ENCODE measurements at places on chromosomes 3 and 15.
A peak's percentile ranks its signal among the peaks of the same experiment; 100 is the strongest.

DNA sequence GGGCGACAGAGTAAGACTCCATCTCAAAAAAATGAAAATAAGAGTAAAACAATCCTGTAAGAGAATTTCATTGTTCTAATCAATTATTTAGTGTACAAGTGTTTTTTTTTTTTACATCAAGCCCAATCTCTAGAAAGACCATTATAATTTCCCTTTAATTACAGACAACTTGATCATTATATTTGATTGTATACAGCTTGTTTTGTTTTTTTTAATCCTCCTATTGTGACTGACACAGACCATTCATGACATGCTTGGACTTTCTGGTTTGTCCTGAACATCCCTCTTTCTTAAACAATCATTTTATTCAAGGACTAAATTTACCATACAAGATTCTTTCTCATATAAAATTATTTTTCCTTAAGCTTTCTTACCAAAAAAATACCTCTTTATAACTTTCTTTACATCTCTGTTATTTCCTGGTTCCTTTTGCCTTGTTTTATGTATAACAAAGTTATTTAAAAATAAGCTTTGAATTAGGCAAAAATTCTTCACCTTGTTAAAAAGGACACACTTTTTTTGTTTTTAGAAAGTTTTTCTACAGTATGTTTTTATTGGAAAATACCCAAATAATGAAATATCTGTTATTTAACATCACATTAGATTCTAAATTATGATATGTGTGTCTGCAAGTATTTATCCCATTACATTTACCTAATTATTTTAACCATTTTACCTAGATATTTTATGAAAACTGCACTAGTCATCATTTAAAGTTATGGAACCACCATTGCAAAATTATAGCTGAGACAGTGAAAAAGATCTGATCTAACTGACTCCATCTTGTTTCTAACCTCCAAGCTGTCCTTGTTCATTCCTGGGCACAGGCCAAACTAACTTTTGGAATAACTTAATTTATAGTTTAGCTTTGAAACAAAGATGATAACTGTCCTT lies 26.1 kb upstream of the GFM1 start:
- DNase-seq = no peak

GRCh38 chr3:124373524-124373923 lies 356.7 kb upstream of the UMPS start:
- DNase-seq = no peak

- peak; percentile 6 for DNase-seq
These were observed 9.7 kb upstream of the PTPN23 start for GRCh38 chr3:47370887-47371697.

GRCh38 chr3:157618075-157618760 lies 115.0 kb upstream of the VEPH1 start:
- DNase-seq = peak; percentile 26

DNA sequence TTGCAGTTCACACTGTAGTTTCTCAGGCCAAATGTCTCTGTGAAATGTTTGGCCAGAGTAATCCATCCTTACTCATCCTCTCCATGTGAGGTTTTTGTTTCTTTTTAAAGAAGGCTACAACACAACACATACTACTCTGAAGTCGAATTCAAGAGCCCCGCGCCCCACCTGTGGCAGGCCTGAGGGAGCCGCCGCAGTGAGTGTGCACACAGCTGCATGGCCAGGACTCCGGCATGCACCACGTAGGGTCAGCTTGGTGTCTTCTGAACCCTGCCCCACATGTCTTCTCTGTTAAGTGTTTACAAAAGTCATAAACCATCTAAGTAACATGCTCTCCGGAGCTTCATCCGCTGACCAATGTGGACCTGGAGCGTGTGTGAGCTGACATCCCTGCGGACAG lies 58.7 kb downstream of the PGPEP1L start:
- DNase-seq = no peak

DNA sequence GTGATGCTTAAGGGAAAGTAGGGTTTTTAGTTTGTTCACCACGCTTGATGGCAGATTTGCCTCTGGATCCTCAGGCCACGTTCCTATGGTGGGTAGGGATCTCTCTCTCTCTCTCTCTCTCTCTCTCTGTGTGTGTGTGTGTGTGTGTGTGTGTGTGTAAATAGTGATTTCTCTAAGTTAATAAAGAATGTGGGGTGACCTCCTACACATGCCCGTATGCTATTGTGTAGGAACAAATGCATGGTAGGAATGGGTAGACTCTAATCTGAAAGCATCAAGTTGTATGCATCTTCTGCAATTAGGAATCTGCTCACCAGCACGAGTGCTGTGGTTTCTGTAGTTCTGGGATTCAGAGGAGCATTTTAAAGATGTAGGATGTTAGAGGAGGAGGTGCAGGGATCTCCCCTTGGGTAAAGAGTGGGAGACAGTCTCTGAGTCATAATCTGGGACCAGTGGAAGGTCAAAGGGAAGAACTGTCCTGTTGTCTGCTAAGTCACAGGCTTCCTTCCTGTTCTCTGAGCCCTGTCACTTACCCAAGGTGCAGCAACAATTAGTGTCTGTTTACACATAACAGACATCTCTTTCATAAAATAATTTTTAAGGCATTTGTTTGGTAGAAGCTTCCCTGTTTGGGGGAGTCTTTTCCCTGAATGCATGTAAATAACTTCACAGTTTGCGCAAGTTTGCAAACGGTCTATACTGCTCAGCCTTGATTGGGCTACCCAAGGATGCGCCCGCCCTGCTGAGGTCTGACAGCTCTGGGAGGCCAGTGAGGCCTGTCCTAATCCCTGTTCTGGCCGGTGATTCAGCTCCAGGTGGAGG lies 139.8 kb downstream of the IGF1R start:
- DNase-seq = no peak

DNA sequence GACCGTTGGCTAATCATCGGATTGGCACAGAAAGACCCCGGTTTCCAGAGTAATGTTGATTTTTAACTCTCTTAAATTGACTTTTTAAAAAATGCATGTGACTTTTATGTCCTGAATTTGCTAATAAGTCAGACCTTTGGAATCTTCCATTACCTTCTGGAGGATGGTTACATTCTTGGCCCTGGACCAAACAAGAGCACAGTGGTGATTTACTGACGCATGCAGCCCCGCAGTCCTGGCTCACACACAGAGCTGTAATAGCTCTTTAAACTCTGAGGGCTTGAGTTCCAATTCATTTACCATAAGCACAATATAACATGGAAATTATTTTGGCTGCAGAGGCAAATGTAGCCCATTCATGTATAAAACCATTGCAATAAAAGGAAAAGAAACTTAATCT lies 25.1 kb downstream of the SOX14 start:
- no peak for DNase-seq

GRCh38 chr3:189744235-189744634 lies 113.0 kb downstream of the TP63 start:
- no peak for DNase-seq

GRCh38 chr3:119301662-119302061 lies 7.5 kb downstream of the ARHGAP31 start:
- DNase-seq = no peak

DNA sequence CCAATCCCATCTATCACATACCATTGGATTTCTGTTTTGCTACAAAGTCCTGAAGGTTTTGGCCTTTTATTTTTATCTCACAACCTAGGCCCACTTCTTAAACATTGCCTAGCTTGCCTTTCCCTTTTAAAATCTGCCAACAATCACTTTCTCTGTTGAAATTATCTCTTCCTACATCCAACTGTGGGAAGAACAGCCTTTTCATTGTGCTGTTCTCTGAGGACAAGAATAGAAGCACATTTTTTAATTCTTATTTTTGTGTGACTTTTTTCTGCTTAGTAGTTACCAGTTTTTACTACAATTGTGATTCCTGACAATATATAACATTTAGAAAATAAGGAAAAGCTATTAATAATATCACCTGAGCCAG lies 159.2 kb downstream of the CNTN6 start:
- no peak for DNase-seq

GRCh38 chr3:154753101-154753500 lies 323.1 kb upstream of the GPR149 start:
- no peak for DNase-seq

GRCh38 chr3:131223373-131224289 lies 157.9 kb upstream of the NUDT16 start:
- DNase-seq = no peak

DNA sequence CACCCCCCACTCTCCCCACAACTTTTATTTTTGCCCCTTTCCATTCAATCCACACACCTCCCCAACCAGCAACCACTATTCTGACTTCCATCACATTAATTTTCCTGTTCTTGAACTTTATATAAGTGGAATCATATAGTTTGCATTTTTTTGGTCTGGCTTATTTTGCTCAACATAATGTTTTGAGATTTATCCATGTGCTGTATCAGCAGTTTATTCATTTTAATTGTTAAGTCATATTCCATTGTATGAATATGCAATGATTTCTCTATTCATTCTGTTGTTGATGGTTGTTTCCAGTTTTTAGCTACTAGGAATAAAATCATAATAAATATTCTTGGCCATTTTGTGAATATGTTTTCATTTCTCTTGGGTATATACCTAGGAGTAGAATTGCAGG lies 5.8 kb upstream of the SCAMP5 start:
- DNase-seq = no peak

- DNase-seq = no peak
These were observed 133.7 kb upstream of the POU1F1 start for GRCh38 chr3:87410110-87410509.

DNA sequence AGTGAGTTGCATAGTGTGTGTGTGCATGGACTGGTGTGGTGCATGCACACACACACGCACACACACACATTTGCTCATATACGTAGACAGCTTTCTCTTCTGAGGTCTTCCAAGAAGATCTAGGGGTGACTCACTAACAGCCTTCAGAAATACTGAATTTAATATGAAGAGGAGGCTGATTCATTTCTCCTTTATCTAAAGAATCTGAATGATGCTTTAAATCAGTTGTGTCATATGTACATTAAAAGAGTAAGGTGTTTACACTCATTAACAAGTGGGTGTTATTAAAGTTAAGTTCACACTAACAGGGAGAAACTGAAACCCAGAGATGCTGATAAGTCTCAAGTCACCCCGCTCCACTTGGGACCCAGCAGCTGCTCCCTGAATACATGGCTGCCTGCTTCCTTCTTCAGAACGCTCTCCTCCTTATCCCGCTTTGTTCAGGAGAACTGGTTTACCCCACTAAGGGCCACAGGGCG lies 22.0 kb downstream of the TMPRSS7 start:
- no peak for DNase-seq

DNA sequence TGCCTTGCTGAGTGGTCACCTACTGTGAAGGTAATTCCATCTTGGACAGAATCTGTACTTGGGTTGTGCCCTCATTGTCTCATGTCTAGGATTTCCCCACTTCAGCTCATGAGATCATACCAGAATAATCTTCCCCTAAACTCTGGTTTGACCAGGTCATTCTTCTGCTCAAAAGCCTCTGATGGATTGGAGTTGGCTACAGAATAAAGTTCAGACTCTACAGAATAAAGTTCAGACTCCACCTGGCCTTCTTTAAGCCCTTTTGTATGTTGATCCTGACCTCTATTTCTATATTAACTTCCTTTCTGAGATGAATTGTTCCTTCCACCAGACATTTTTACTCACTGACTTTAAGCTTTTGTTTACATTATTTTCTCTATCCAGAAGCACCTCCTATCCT lies 6.4 kb upstream of the GLCE start:
- no peak for DNase-seq

DNA sequence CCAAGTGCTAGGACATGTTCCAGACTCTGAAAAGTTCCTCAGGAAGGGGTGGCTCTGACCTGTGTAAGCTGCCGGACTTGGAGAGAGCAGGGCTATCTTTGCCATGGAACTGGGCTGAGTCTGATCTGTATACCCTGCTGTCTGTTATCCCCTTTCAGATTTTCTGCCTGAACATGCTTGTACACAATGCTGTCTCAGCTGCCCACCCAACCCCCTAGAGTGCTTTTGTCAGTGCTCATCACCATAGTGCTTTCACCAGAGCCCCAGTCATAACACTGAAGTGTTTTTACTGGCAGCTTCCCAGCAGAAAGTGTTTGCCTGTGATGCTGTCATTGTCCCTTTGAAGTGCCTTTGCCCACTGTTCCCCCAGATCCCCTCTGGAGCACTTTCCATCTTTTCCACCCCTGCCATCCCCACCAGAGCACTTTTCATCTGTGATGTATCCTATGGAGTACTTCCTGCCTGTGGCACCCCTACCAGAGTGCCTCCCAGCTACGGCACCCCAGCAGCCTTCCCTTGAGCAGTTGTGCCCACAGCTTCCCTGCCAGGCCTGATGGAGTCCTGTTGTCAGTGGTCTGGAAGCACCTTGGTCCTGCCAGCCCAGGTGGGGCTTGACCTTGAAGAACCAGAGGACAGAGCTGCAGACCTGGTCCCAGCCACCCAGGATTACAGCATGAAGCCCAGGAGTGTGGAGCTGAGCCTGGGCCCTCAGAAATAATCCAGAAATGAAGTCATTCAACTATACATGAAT lies 397.7 kb downstream of the DIPK2A start:
- no peak for DNase-seq

- no peak for DNase-seq
These were observed 334.4 kb upstream of the TRIM42 start for GRCh38 chr3:140343211-140344081.

GRCh38 chr3:94961423-94962100 lies 898.7 kb downstream of the NSUN3 start:
- no peak for DNase-seq

GRCh38 chr15:31389576-31389975 lies 62.9 kb downstream of the KLF13 start:
- no peak for DNase-seq

GRCh38 chr15:62653122-62653521 lies 389.4 kb upstream of the TPM1 start:
- no peak for DNase-seq

DNA sequence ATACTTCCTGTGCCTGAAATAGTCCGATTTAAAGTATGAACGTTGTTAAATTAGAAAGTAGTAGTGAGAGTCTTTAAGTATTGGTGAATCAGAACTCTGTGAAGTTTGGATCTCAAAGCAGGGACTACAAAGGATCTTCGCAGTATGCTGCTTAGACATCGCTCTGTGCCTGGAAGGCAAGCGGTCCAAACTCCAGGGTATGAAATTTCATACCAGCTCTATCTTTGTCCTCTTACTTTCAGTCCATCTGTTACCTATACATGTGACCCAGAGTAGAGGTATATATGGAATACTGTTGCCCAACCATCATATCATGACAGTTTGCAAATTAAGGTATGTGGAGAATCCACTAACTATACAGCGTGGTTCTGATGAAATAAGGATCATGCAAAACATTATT lies 34.5 kb downstream of the VPS8 start:
- no peak for DNase-seq

GRCh38 chr15:70853318-70853972 lies 512 bp downstream of the LARP6 start:
- no peak for DNase-seq

DNA sequence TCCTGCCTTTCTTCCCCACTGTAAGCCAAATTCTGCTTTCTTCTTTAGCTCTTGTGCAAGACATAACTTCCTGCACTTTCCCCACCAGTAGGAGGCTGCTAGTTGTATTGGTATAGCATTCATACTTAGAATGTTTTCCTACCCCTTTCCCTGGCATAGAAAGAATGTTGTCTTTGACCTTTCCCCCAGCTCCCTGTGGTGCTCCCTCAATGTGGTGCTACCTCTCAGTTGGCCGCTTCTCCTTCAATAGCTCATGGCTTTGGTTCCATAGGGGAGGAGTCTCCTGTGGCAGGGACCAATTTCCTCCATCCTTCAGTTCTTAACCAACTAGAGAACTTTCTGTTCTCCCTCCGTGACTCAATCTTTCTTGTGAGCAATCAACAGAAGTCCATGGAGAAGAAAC lies 67.5 kb upstream of the AKAP13 start:
- DNase-seq = no peak

Measured in central memory CD4-positive, alpha-beta T cell (primary cell).